Activated effector memory CD4-positive, alpha-beta T cell treated with anti-CD3 and anti-CD28 coated beads, Interleukin-2, amount 50 U/mL, for 16 hours (primary cell): ENCODE measurements at places on chromosomes 6 and 20.

- no peak for DNase-seq
Observed at GRCh38 chr6:168908887-168909286, 344.8 kb downstream of the THBS2 start.

GRCh38 chr6:152267967-152268845 lies 369.0 kb downstream of the SYNE1 start:
- no peak for DNase-seq

DNA sequence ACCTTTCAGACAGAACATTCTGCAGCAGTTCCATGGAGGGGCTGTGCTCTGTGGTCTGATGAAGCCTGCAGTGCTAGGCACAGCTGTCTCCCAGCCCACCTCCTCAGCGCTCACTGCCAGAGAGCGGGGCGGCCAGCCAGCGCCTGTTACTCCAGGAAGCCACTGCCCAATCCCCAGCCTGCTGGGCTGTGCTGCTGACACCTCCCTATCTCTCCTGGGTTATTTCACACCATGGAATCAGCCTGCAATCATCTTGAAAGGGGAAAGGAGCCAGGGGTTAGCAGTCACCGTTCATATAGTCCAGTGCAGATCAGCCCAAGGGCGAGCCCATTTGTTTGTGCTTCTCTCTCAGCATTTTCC lies 46.3 kb upstream of the NHSL1 start:
- DNase-seq = no peak

GRCh38 chr6:166515072-166515810 lies 71.2 kb downstream of the RAMACL start:
- peak; percentile 79 for DNase-seq

DNA sequence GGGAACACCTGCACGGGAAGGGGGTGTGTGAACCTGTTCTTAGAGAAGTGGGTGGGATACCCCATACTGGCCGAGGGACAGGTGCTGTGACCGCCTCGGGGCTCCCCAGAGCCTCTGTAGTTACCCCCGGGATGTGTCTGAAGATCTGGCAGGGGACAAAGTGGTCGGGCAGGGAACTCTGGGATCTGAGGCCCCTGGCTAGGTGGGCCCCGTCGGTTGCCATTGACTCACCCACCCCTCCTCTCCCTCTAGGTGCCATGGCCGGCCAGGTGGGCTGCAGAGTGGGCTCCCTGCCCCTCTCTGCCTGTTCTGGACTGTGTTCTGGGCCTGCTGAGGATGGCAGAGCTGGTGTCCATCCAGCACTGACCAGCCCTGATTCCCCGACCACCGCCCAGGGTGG lies 4.3 kb downstream of the BIRC7 start:
- no peak for DNase-seq

DNA sequence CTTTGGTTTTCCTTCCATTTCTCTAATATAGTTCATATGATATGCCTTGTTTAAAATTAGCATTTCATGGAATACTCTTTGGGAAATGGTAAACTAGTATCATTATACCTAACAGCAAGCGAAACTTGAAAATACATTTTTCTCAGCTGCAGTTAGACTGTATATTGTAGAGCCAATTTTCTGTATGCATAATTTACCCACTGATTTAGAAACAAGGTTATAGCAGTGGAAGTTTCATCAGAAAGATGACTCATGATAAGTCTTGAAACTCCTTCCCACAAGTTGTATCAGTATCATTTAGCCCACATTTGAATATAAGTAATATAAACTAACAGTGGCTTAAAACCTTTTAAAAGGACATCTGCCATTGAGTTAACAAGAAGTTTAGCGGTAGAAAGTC lies 164.8 kb upstream of the BMP5 start:
- DNase-seq = no peak

- DNase-seq = no peak
Observed at GRCh38 chr6:137715589-137716045, 151.4 kb upstream of the TNFAIP3 start.

DNA sequence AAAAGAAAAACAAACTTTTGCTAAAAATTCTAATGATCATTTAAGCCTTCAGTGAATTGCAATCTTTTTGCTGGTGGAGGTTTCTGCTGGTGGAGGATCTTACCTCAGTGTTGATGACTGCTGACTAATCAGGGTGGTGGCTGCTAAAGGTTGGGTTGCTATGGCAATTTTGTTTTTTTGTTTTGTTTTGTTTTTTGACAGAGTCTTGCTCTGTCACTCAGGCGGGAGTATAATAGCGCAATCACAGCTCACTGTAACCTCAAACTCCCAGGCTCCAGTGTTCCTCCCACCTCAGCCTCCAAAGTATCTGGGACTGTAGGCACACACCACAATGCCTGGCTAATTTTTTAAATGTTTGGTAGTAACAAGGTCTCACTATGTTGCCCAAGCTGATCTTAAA lies 94.7 kb downstream of the ANKRD6 start:
- no peak for DNase-seq

DNA sequence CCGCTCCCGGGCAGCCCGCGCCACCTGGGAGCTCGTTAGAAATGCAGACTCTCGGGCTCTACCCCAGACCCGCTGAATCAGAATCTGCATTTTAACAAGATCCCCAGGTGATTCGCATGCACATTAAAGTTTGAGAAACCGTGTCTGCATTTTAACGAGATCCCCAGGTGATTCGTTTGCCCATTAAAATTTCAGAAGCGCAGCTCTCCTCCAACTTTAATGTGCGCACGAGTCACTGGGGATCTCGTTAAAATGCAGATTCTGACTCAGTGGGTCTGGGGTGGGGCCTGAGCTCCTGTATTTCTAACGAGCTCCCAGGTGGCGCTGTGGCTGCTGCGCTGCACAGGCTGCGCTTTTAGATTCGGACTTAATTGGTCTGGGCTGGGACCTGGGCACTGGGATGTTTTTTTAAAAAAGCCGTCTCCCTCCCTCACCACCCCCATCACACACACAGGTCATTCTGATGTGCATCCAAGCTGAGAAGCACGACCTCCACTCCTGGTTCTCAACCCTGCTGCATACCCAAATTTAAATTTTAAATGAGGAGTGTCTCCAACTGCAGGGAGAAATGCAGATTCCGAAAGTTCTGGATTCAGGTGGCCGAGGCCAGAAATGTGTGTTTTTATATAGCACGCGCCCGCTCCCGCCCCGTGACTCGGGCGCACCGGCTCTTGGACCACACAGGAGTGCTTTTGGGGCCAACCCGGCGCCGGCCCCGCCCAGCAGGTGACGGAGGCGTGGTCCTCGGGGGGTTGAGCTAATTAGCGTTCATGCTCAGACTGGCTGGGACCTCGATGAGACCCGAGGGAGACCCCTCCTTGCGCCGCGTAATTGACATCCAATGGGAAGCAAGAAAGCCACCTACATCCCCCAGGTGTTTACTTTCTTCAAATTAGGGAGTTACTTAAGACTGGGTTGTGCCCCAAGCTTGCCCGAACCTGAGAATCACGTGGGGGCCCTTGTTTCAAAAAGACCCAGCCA lies 85.8 kb downstream of the ZFP64 start:
- no peak for DNase-seq

- DNase-seq = no peak
Observed at GRCh38 chr6:93524671-93525451, 105.5 kb upstream of the EPHA7 start.

DNA sequence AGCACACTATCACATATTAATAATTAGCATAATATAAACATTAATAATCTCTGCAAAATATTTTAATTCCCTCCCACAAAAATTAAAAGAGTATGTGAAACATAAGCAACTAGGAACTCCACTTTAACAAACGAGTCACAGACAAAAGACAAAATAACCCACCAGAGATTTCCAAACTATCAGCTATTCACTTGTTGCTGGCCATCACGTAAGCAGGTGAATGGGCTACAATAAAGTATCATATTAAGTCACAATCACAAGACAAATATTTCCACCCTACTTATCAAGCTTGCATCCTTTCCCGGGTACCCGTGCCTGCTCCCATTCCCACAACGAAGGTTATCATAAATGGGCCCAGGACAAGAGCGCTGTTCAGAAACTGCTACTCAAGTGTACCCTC lies 2.5 kb downstream of the HDAC2 start:
- no peak for DNase-seq

- DNase-seq = peak; percentile 91
Observed at GRCh38 chr6:106098383-106099234, 12.5 kb downstream of the PRDM1 start.

GRCh38 chr6:131950767-131951575 lies at the start of gene CCN2:
Gene CCN2, minus strand, starts transcription at chr6:131951372. Its CDS starts 200 bp downstream, at chr6:131951172.
- no peak for DNase-seq

DNA sequence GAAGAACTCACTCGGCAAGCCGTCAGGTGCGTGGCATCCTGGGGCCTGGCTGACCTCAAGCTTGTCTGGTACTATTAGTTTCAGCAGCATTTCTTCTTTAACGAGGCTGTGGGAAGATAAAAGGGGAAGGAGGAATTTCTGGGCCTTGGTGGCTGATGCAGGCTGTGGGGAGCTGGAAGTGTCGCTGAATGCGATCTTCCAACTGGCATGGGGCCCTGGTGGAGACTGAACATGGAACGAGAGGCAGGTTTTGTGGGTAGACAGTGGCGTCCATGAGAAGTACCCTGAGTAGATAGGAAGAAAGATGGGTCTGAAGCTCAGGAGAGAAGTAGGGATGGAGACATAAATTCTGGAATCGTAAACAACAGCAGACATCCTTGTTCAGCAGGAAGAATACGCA lies 23.9 kb downstream of the ERMARD start:
- no peak for DNase-seq

GRCh38 chr6:16450821-16451220 lies 212.4 kb downstream of the GMPR start:
- DNase-seq = no peak
